ENCODE measurements at places on chromosomes 5 and 9. TPM values are rescaled to one million over a fixed set of nuclear protein-coding genes. Genes with fewer than 3 reads are reported as not detected.

Gene MYORG
- polyA plus RNA-seq: 1.7 TPM

Gene SPAG8
- 6.8 TPM for polyA plus RNA-seq

Gene LCN9
- polyA plus RNA-seq: not detected

Gene SHISAL2B
- polyA plus RNA-seq: not detected

Gene EPB41L4B
- polyA plus RNA-seq: 0.90 TPM

Gene TUSC1
- 3.9 TPM for polyA plus RNA-seq

Gene MEIKIN
- polyA plus RNA-seq: 0.85 TPM

Gene TMEM252
- polyA plus RNA-seq: not detected

Gene SEC24A
- polyA plus RNA-seq: 6.6 TPM

Gene SPINK4
- not detected for polyA plus RNA-seq

Gene C7
- polyA plus RNA-seq: 0.28 TPM

Gene KIF4B
- polyA plus RNA-seq: 0.85 TPM

Gene FOXD1
- 0.15 TPM for polyA plus RNA-seq

Gene IL33
- polyA plus RNA-seq: 11.8 TPM

Gene TEX48
- polyA plus RNA-seq: not detected

Gene FBP1
- polyA plus RNA-seq: 0.59 TPM

Gene PCSK1
- polyA plus RNA-seq: 0.07 TPM

Gene PLPP1
- polyA plus RNA-seq: 128 TPM

Gene AGXT2
- not detected for polyA plus RNA-seq

Gene HSD17B3
- not detected for polyA plus RNA-seq

Gene PCA3
- 3.6 TPM for polyA plus RNA-seq

Gene EFCAB9
- polyA plus RNA-seq: not detected

Gene FBXO38
- 21.2 TPM for polyA plus RNA-seq

Gene CYSRT1
- polyA plus RNA-seq: 0.26 TPM

Gene PCDHGA11
- polyA plus RNA-seq: 2.4 TPM

Gene MARVELD2
- 0.66 TPM for polyA plus RNA-seq

Gene GRIN1
- polyA plus RNA-seq: 26.3 TPM

Gene SERF1A
- polyA plus RNA-seq: 53.3 TPM

Gene BNC2
- 0.07 TPM for polyA plus RNA-seq

Gene CRHBP
- polyA plus RNA-seq: 9.1 TPM

Gene NOXA1
- polyA plus RNA-seq: not detected

Gene TRIM23
- polyA plus RNA-seq: 63.1 TPM

Gene WDR36
- 9.3 TPM for polyA plus RNA-seq

Measured in Purkinje cell (primary cell).